ENCODE measurements at places on chromosomes 3 and 15.

DNA sequence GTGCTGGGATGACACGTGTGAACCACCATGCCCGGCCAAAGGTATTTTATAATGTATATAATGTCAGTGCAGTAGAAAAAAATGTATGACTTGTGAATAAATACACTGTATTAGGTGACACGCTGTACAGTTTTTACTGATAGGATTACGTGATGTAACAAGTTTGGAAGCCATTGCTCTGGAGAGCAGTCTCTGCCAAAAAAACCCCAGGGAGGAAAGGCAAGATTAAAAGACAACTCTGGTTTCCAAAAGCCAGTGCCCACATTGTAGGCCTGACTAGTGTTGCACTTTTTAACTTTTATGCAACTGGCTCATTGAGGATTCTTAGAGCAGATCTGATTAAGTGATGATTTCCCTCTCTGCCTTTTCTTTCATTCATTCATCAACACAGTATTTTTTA, 62.0 kb upstream of the SLC2A2 start:
- DNase-seq, result no peak

DNA sequence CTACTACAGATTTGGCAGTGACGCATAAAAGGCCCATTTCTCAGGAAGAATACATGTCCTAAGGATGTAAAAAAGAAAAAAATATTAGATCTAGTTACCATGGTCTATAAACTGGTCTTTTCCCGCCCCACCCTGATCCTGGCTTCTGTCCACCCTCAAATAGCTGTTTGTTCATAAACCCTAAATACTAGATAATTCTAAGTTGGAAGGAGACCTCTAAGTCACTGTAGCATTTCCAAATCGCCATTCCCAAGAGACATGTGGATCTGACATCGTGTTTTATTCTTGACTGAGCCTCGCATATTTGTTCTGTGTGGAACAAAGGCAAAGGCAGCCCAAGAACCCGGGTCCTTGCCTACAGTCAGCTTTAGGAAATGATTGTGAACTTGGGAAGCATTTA, 49.0 kb downstream of the LMCD1 start:
- no peak for DNase-seq

DNA sequence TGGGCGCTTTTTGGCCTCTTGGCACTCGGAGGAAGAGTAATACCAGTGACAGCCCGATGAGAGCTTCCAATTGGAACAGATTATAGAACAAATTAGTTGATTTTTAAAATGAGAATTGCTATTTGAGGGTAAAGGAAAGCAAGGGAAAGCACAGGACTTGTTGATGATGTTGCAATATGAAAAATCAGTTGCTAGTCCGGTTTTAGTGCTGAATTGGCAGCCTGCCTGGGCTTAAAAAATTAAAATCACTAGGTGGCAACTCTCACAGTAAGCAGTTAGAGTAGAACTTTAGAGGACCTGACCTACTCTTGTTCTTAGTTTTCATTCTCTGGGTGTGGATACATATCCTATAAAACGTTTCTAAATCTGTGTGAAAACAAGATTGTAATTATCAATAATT, 2.1 kb upstream of the SCAANT1 start:
- no peak for DNase-seq

DNA sequence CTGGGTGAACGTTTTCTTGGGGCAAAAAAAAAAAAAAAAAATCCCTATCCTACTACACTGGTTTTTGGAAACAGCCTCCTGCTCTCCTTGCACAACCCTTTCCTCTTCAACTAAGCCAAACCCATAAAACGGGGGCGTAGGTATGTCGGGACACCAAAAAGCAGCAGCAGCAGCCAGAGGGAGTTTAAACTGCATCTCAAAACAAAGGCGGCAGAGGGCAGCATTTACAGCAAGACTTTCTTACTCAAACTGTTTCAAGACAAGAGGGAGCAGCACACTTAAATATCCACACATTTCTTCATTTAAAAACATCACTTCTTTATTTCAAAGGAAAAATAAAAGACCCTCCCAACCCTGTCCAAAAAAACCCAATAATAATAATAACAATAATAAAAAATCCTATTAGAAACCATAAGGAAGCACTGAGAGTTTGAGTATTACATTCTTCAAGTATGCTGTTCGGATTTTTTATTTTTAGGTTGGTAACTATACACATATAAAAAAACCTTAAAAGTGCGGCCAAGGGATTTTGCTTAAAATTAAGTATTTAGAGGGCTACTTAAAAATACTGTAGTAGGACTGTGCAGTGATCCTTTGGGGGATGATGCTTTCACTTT, 43.9 kb upstream of the PLXND1 start:
- DNase-seq, result peak; percentile 86

DNA sequence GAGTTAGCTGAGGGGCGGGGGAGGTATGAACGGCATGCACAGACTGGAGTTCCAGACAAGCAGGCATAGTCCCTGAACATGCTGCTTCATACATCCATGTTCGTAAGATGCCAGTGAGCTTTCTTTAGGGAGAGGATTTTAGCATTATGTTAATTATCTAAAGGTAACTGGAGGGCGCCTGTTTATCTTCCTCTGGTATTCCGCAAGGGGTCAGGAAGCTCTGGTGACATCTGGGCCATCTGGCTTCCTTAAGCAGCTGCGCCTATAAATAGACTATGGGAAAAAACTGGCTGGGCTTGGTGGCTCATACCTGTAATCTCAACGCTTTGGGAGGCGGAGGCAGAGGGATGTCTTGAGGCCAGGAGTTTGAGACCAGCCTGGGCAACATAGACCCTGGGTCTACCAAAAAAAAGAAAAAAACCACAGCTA, 1.5 kb upstream of the FBXO22 start:
- peak; percentile 89 for DNase-seq

GRCh38 chr3:11244121-11244677, 28.0 kb upstream of the ATG7 start:
- DNase-seq, result no peak

GRCh38 chr15:59173194-59173593, 33.4 kb upstream of the LDHAL6B start:
- DNase-seq, result no peak

GRCh38 chr3:136105044-136105443, 91.1 kb downstream of the MSL2 start:
- peak; percentile 48 for DNase-seq

GRCh38 chr3:104750581-104750980, 616.1 kb upstream of the ALCAM start:
- DNase-seq, result no peak
